ENCODE measurements at places on chromosomes 3 and 15.

- no peak for DNase-seq
These were observed 24.3 kb downstream of the EFCAB12 start for GRCh38 chr3:129404130-129404529.

- DNase-seq = no peak
These were observed 143.3 kb downstream of the CMSS1 start for GRCh38 chr3:99960941-99961340.

DNA sequence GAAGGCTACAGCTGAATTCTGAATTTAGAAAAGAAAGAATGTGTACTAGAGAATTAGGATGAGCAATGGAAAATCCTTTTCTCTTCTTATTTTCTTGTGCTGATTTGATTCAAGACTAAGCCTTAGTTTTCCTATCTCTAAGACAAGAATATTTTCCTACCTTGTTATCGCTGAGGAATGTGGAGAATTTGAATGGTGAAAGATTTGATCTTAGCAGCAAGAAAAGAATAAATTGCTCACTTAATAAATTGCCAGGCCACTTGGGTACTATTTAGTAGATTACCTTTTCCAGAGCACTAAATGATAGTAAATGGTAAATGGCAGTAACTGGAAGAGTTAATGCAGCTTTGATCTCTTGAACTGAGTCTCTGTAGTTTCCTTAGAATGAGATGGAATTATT lies 145.7 kb upstream of the MEIS2 start:
- no peak for DNase-seq

DNA sequence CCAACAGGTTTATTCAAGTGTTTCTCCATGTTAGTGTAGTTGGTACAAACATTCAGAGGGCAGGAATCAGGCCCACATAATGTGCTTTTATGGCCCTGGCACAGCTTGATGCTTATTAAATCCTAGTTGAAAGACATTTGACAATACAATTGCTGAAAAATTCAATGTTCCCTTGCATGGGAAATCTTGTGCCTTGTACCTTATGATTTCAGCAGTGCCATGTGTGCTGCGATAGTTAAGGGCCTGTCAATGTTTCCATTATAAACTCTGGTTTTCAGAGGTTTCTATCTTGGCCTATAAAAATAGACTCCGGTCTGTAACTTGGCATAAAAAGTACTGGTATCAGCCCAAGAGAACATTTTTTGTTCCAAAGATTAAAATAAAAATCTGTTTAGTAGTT lies 207.2 kb downstream of the TBC1D5 start:
- DNase-seq = no peak

- DNase-seq = no peak
These were observed 165.2 kb downstream of the GOLGA6L4 start for GRCh38 chr15:84400820-84401219.

DNA sequence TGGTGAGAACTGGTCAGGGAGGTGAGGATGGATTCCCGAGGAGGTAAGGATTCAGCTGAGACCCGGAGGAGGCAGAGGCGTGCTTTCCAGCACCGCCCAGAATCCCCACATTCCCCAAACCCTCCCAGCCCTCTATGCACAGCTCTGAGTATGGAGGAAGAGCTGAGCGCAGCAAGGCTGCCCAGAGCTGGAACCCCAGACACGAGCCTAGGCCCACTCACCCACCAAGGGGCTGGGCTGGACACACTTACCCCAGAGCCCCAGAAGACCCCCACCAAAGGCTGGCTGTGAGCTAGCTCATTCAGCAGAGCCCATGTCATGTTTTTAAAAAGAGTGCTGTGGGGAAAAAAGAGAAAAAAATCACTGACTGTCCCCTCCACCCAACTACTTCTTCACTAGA lies 271.5 kb downstream of the XXYLT1 start:
- DNase-seq = no peak

DNA sequence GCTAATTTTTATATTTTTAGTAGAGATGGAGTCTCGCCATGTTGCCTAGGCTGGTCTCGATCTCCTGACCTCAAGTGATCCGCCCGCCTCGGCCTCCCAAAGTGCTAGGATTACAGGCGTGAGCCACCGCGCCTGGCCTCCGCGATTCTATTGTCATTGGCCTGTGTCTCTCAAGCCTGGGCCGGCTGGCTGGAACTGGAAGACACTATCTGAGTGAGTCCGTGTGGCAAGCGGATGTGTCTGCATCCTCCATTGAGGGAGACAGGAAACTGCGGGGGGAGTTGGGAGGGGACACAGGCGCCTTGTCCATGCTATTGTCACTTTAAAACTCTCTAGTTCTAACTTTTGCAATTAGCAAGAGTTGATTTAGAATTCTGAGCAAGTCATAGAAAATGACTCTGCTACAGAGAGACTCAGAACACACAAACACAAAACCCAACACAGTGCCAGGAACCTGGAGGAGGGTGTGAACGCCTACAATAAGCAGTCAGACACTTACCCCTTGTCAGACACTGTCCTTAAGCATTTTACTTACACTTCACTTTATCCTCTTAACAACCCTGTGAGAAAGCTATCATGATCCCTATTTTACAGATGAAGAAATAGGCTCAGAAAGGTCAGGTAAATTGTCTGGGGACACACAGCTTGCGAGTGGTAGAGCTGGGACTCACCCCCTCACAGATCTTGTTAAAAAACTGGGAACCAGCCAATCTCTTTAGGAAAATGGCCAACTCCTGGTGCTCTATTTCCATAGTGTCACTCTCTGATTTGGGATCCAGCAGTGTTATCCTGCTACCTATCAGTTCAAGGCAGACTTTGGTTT lies 38.7 kb downstream of the ANP32A start:
- no peak for DNase-seq

DNA sequence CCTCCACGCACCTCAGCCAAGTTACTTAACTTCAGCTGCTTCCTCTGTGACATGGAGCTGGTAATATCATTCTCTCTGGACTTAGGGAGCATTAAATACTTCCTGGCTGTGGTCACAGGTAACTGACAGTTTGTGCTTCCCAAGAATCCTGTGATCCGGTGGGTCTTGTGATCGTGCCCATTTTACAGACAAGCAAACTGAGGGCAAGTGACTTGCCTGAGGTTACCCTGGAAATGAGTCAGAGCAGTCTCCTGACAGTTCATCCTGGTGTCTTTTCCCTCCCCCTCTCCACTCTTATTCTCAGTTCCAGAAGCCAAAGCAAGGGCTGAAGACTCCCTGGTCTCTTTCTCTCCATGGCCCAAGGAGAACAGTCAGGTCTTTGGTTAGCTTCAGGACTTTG lies 35.9 kb downstream of the ACAN start:
- DNase-seq = no peak
